CD4-positive, alpha-beta T cell (primary cell): ENCODE measurements at places on chromosomes 3 and 15.

DNA sequence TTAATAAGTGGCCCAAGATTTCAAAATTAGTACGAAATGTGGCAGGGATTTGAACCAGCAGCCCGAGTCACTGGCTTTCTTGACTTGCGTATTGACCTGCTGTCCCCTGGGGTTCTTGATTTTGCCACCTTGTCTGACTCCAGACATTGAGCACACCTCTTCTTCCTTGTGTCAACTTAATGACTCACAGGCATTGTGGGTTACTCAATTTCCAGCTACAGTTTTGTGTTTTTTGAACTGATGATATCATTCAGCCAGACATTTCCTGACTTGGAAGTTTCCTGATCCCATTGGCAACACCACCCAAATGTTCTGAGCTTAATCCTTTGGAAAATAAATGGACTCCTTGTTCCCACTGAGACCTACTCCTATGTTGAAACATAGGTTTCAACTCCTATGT lies 64.2 kb downstream of the MOBP start:
- no peak for DNase-seq

DNA sequence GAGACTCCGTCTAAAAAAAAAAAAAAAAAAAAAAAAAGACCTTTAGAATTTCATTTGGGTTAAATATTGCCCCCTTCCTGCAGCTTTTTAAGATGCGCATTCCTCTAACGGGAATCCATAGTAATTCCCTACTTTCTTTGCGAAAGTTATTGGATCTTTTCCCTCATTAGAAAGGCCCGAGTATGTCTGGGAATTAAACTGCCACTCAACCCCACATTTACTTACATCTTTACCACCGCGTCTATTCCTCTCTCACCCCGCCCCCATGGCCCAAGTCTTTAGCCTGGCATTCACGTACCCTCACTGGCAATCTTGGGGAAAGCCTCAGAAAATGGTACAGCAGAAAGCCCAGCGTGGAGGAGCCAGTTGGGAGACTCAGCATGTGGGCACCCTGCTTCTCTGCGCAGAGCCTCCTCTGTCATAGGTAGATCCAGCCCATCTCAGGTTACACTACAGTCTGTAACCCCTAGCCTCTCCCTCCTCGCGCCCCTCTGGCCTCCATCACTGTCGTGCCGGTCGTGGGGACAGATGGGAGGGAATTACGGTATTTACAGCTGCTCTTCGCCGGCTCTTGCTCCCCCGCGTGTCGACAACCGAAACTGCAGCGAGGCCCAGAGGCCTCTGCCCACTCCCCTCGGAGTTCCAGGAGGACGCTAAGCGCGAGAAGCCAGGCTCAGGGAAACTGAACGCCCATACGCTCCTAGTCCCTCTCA lies 6.4 kb upstream of the ANKDD1A start:
- peak; percentile 75 for DNase-seq

DNA sequence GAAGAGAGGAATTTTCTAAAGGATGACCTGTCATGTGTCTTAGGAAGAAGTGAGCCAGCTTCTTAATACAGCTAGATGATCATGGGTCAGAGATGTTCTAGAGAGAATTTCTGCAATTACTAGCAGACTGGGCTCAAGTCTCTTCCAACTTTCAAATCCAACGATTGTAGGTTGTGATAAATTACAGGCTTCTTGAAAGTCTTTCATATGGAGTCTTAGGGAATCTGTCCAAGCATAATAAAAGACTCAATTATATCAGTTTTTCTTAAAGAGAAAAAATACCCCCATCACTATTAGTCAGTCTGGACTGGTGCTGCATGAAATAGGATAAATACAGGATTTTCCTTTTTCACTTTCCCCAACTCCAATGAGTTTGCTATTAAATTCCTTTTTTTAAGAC lies 59.1 kb downstream of the DRD3 start:
- DNase-seq, result no peak

- DNase-seq, result no peak
Observed at GRCh38 chr15:44550734-44551133, 13.8 kb downstream of the EIF3J start.

- DNase-seq, result no peak
Observed at GRCh38 chr3:27939521-27939920, 217.4 kb upstream of the EOMES start.

GRCh38 chr3:150912501-150912900 lies 7.3 kb upstream of the MINDY4B start:
- no peak for DNase-seq

- no peak for DNase-seq
Observed at GRCh38 chr3:149087208-149087607, 875 bp upstream of the HLTF start.
